ENCODE measurements at places on chromosomes 12 and 14. TPM values are rescaled to one million over a fixed set of nuclear protein-coding genes. Genes with fewer than 3 reads are reported as not detected.

GRCh38 chr14:76846331-76847047 lies 20.3 kb downstream of the LRRC74A start:
- peaks cover 8% of the 10 kb centered on the region for H3K27me3 ChIP-seq
- no peak for DNase-seq
- H3K4me3 ChIP-seq, result no peak overlapping the region
- H3K27ac ChIP-seq, result no peak overlapping the region

- no peak overlapping the region for H3K4me3 ChIP-seq
- DNase-seq, result no peak
- no peaks in the 10 kb centered on the region for H3K27me3 ChIP-seq
- peaks cover 7% of the 10 kb centered on the region for H3K4me1 ChIP-seq
Measured at GRCh38 chr12:76639646-76640045, 80.1 kb upstream of the OSBPL8 start.

- DNase-seq, result no peak
- peaks cover 44% of the 10 kb centered on the region for H3K27me3 ChIP-seq
- no peak overlapping the region for H3K4me3 ChIP-seq
- no peaks in the 10 kb centered on the region for H3K36me3 ChIP-seq
Measured at GRCh38 chr14:101076451-101077198, 173.1 kb upstream of the RTL1 start.

Gene FAM90A1
- not detected for total RNA-seq

DNA sequence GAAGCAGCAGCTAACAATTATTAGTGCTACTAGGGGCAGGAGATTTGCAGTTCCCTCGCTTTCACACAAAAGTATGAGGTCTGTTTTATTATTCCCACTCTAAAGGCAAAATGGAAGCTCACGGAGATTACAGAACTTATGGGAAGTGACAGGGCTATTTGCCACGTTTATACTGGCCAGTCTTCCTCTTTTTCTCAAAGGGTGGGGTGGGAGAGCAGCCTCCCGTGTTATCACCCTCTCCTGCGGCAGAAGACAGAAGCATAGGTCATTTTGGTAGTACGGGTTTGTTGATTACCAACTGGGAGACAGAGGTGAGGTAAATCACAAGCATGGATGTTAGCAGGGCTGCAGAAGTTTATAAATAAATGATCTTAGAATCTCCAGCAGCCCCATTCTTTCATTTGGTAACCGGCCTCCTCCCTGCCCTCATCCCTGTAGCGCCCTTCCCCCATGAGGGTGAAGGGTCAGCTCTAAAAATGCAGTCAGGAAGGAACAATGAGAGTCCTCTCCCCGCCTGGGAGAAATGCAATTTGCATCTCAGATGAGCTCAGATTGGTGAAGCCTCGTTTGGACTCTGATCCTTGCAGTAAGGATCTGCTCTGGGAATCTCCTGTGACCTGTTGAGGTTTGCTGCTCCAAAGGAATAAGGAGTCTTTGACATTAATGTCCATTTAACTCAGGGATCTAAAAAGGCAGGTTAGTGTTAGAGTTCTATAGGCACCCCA lies 44.7 kb upstream of the SINHCAF start:
- H3K27me3 ChIP-seq, result peaks cover 5% of the 10 kb centered on the region
- no peaks in the 10 kb centered on the region for H3K36me3 ChIP-seq
- H3K27ac ChIP-seq, result no peak overlapping the region
- H3K4me3 ChIP-seq, result no peak overlapping the region

DNA sequence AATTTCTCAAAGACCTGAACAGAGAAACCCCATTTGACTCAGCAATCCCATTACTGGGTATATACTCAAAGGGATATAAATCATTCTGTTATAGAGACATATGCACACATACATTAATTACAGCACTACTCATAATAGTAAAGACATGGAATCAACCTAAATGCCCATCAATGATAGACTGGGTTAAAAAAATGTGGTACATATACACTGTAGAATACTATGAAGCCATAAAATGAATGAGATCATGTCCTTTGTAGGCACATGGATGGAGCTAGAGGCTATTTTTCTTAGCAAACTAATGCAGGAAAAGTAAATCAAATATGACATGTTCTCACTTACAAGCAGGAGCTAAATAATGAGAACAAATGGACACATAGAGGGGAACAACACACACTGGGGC lies 303.8 kb downstream of the BTG1 start:
- no peaks in the 10 kb centered on the region for H3K36me3 ChIP-seq
- H3K4me3 ChIP-seq, result no peak overlapping the region

DNA sequence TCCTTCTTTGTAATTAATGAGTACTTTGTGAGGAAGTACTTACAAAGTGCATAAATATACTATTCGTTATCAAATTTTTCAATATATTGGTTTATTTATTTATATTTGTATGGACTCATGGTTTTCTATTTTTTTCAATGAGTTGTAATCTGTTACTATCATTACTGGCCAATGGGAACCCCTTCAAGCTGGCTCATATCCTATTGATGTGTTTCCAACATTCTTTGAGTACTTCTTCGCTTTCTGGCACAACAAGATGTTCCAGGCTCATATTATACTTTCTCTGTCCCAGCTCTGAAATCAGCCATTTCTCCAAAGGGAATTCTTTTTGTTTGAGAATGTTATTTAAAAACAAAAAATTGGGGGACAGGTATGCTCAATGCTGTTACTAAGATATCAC lies 17.5 kb downstream of the YBX3 start:
- peaks cover 13% of the 10 kb centered on the region for H3K4me1 ChIP-seq
- DNase-seq, result no peak
- H3K36me3 ChIP-seq, result peaks cover 32% of the 10 kb centered on the region
- no peak overlapping the region for H3K27ac ChIP-seq

DNA sequence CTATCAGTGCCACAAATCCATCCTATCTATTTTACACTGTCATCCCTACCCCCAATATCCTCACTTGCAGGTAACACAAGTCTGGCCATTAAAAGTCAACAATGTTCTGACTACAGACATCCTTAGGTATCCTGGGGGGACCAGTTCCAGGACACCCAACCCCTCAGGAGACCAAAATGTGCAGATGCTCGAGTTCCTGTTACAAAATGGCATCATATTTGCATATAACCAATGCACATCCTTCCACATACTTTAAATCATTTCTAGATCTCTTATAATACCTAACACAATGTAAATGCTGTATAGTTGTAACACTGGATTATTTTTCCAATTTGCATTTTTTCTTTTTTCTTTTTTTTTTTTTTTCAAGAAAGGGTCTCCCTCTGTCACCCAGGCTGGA lies 6.9 kb downstream of the SYCP3 start:
- no peak overlapping the region for H3K4me3 ChIP-seq
- no peak overlapping the region for H3K27ac ChIP-seq
- H3K4me1 ChIP-seq, result no peaks in the 10 kb centered on the region
- no peak for DNase-seq
- H3K27me3 ChIP-seq, result no peaks in the 10 kb centered on the region

- H3K4me3 ChIP-seq, result no peak overlapping the region
- DNase-seq, result no peak
- no peak overlapping the region for H3K27ac ChIP-seq
- H3K4me1 ChIP-seq, result peaks cover 29% of the 10 kb centered on the region
- peaks cover 68% of the 10 kb centered on the region for H3K36me3 ChIP-seq
Measured at GRCh38 chr14:64191756-64192155, 102.4 kb downstream of the ESR2 start.

DNA sequence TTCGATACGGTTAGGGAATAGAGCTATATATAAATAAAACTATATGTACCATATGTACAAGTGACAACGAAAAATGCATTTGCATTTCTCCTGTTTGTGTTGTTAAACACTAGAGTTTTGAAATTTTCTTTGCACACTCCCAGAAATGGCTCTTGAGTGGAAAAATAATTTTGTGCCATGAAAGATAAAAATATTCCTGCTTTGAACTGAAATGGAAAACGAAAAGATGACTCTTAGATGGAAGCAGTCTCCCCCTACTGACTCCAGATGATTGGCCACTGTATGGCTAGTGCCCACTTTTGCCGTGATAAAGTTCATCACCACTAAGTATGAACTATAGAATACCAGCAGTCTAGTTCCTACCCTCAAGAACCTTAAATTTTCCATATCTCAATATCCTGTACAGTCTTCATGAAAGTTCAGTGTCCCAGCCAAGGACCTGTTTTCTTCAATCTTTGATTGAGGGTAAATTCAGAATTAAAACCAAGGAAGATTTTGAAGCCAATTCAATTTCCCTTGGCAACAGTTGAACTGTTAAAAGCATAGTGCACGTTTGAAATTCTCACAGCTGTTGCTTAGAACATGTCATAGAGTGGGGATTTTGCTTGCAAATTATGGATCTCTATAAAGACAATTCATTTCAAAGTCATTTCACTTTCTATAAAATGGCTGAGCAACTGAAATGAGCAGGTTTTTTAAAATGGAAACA lies 1.6 kb upstream of the PPP2R5E start:
- H3K4me1 ChIP-seq, result peaks cover 23% of the 10 kb centered on the region
- H3K27me3 ChIP-seq, result no peaks in the 10 kb centered on the region
- no peak for DNase-seq
- H3K36me3 ChIP-seq, result peaks cover 9% of the 10 kb centered on the region
- no peak overlapping the region for H3K27ac ChIP-seq

- no peaks in the 10 kb centered on the region for H3K27me3 ChIP-seq
- no peak overlapping the region for H3K4me3 ChIP-seq
- H3K27ac ChIP-seq, result no peak overlapping the region
Measured at GRCh38 chr14:21108791-21109190, 7.9 kb downstream of the TMEM253 start.
